ENCODE measurements at places on chromosomes 2 and 18.

- no peak for DNase-seq
Observed at GRCh38 chr18:32777049-32777448, 4.2 kb upstream of the KLHL14 start.

DNA sequence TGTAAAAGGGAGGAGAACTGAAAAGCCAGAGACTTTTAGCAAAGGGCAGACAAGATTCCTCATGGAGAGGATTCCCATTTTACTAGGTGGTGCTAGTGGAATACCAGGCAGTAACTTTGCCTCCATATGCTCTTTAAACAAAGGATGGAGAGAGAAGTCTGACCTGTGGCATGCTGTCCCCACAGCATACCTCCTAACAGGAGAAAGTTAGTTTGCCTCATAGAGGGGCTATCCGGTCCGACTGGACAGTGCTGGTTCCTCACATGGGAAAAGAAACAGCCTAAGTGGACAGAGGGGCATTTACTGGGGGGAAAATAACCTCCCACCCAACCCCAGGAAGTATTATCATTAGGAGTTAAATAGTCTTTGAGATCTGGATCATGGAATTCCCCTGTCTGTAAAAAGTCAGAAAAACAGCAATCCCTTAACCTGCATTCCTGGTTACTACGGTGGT is 31.6 kb upstream of the GMCL1 start:
- no peak for DNase-seq

DNA sequence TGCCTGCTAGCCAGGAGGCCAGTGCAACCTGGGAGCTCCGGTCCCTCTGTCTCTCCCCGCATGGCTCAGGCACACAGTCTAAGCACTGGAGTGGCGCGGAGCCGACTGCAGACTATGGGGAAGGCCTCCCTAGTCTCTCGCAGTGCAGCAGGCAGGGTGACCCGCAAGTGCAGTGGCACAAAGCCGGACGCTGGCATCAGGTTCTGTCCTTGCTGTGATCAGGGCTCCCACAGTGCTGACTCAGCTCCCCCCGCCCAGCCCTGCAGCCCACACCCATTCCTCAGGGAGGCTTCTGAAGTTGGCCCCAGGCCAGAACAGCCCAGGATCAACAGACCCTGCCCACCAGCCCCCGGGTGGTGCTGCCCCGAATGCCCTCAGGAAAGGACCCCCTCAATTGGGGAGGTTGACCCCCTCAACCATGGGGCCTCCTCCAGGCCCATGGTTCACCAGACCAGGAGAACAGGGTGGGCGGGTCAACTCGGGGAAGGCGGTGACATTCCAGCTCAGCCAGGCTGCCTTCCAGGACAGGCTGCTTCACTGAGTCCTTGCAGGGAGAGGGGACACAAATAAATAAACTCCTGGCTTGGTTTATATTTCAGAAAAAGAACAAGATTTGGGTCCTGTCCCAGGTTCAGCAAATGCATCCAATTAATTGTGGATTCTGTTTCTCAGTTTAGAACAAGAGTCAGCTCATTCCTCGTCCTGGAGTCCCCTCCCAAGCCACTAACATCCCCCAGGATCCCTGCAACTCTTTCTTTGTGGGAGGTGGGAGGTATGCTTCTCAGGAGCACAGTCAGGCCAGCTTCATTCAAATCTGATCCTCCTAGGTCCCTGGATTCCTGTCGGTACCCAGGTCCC is 12.2 kb downstream of the BIN1 start:
- DNase-seq, result no peak

- DNase-seq, result peak; percentile 88
Observed at GRCh38 chr18:76212960-76213359, 282.1 kb downstream of the ZNF516 start.

GRCh38 chr2:57880967-57881366 is 165.6 kb upstream of the VRK2 start:
- peak; percentile 37 for DNase-seq

- peak; percentile 73 for DNase-seq
Observed at GRCh38 chr2:212227755-212228154, 310.8 kb downstream of the ERBB4 start.

DNA sequence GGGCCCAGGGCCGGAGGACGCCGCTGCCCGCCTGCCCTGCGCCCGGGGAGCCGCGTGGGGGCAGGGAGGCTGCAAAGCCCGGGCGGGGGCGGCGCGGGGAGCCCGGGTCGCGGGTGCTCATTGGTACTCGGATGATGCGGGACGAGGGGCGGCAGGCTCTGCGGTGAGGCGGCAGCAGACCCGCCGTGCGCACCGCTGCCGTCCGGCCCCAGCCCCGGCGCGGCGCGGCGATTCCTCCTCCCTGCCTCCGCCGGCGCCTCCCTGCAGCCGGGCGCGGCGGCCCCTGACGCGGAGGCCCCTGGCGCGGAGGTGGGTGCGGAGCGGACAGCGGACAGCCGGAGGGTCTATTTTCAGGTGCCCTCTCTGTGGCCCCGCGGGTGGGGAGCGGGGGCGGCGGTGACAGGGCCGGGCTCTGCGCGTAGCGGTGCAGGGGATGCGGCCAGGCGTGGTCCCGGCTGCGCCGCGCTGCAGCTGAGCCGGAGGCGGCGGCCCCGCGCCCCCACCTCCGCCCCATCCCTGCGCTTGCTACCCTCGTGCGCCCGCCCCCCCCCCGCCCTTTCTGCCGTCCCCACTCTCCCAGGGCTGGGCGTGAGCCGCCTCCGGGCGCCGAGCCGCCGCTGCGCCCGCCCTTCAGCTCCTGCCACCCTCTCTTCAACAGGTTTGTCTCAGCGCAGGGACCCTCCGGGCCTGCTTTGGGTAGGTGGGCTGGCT is 640 bp downstream of the SPTBN1 start:
- peak; percentile 37 for DNase-seq

- DNase-seq, result no peak
Observed at GRCh38 chr2:119429225-119429981, 2.3 kb upstream of the TMEM37 start.

- no peak for DNase-seq
Observed at GRCh38 chr2:202171241-202171825, 67.1 kb downstream of the SUMO1 start.

DNA sequence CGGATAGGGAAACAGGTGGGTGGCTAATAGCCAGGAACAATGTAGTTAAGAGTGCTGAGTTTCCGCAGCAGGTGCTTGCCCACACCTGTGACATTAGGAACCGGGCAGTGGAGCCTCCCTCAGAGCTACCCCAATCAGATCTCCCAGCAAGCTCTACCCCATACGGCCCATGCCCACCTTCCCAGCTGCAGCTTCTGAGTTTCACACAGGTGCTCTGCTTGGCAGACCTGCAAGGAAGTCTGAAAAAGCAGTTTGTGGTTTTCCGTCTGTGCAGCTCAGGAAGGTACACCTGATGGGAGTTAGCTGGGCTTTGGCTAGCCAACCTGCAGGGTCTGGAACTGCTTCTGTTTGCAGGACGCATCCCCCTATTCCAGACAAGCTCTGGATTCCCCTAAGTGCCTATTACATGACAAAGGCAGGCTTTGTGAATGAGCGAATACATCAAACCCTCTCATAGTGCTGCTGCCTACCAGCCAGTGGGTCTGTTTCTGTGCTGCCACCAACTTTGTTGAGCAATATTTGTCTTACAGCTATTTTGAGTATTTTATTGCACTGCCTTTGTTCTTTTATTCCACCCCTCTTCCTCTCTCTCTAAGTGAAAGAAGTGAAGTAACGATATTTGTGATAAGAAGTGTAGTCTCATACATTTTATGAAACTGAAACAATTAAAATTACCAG is 24.7 kb upstream of the CEP68 start:
- DNase-seq, result peak; percentile 74

DNA sequence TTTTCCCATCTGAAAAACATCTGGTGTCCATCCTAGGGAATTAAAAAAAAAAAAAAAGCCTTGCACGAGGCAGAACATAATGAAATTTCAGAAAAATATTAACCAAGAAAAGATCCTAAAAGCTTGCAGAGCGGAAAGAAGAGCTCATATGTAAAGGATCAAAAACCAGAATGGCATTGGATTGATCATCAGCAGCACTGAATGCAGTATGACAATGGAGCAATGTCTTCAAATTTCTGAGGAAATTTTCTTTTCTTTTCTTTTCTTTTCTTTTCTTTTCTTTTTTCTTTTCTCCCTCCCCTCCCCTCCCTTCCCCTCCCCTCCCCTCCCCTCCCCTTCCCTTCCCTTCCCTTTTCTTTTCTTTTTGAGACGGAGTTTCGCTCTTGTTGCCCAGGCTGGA is 21.3 kb upstream of the FAM117B start:
- DNase-seq, result no peak

GRCh38 chr18:48026216-48026615 is 95.8 kb upstream of the SMAD2 start:
- no peak for DNase-seq

DNA sequence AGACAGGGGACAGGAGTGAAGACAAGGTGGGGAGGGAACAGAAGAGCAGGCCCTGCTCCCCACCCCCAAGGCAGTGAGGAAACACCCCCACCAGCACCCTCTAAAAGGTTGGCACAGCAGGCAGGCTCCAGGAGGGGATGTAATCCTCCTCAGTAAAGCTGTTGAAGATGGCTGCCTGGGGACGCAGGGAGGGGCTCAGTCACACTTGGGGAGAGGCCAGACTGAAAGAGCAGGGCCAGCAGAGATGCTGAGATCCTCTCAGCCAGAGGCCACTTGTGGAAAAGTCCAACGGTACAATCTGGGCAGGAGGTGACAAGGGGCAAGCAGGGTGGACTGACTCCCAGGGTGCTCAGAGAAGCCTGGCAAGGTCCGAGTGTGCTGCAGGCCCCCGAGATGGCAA is 154.8 kb upstream of the ID2 start:
- no peak for DNase-seq

- no peak for DNase-seq
Observed at GRCh38 chr2:225353579-225354085, 45.9 kb upstream of the NYAP2 start.

DNA sequence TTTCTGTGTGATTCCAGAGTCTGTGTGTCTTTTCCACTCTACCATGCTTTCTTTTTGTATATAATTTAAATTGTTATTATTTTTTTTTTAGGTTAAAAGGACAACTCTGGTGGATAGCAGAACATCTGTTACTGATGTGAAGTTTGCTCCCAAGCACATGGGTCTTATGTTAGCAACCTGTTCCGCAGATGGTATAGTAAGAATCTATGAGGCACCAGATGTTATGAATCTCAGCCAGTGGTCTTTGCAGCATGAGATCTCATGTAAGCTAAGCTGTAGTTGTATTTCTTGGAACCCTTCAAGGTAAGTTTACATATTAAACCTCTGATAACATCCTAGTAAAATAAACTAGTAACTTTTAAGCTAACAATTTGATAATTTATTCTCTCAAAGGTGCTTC is 15.3 kb downstream of the SEH1L start:
- DNase-seq, result no peak

GRCh38 chr2:30305235-30305634 is 73.9 kb downstream of the LBH start:
- no peak for DNase-seq

DNA sequence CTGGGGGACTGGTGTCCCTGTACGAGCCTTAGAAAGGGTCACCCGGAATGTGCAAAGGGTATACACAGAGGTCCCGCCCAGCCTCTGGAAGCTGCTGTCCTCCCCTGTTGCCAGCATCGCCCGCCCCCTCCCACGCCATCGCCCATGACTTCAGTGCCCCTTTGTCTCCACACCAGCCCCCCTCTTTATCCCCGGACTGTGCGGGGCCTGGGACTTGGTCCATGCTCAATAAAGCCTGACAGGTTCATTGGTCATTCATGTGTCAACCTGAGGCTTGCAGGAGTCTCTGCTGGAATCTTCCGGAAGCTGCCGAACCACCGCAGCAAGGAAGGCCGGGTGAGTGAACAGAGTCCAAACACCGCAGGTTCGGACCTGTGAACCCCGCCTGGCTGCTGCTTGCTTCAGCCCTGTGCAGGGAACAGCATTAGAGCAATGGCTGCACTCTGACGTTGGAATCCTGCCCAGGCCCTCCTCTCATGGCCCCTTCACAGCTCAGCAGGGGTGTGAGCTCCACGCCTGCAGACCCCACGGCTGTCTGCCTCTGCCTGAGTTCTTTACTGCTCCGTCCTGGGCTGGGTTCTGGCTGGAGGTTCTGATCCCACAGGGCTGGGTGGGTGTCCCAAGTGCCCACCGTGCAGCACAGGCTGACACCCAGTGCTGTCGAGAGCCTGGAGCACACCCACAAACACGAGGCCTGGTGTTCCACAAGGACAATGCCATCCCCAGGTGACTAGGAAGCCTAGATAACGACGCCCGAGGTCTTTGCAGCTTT is 96.5 kb downstream of the SEPTIN10 start:
- no peak for DNase-seq

DNA sequence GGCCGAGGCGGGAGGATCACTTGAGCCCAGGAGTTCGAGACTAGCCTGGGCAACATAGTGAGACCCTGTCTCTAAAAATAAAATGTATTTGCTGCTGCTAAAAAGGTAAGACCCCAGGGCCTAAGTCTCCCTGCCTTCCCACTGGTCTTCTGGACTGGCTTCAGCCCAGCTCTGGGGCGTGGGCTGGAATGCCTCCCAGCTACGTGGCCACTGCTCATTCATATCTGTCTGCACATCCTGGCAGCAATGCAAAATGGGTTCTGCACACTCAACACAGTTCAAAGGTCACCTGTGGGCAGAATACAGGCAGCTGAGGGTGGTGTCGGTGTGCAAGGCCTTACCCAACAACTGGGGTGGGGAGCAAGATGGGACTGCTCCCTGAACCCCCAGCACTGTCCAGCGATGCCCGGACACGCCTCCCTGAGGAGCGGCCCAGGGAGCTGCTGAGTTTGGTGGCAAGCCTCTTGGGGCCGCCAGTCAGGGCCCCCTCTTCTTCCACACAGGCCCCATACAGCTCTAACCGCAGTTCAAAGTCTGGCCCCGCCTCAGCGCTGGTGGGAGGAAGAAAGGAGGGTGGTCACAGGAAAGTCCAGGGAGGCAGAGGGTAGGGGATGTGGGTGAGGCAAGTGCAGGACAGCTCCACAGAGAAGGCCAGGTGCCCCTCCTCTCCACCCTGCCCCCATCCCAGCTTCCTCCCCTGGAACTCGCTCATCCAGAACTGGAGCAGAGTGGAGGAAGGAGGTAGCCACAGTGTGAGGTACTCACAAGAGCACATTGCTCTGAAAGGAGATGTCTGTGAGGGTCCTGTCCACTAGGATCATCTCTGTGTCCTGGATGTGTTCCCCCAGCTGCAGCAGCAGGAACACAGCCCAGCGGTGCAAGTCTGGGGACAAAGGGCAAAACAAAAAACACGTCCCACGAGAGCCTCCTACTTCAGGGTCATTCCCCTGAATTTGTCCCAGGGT is 8.2 kb downstream of the WDR54 start:
- DNase-seq, result no peak

DNA sequence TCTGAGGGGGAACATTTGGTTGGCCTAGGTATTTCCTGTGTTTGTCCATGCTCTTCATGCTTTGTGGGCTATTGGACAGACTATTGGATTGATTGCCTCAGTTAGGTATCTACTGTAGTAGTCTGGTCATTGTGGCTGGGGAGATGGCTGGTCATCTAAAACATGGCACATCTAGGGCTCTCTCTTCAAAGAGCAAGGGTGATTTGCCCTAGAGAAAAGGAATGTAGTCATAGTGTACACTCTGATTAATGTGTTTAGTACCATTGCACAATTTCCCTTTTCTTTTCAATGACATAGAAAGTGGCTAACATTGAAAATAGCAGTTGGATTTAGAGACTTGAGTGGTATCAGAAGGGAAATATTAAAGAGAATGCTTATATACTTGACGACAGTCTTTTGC is 114.3 kb downstream of the LCLAT1 start:
- DNase-seq, result no peak

GRCh38 chr2:85578243-85579180 is 1.1 kb downstream of the VAMP8 start:
- DNase-seq, result no peak

GRCh38 chr18:51021226-51021965 is 8.6 kb upstream of the SMAD4 start:
- no peak for DNase-seq

- no peak for DNase-seq
Observed at GRCh38 chr2:218249691-218250090, 11.1 kb upstream of the GPBAR1 start.

- no peak for DNase-seq
Observed at GRCh38 chr2:237227592-237228280, 142.0 kb downstream of the COPS8 start.

Data from NCI-H1105 (cell line).